ENCODE measurements at places on chromosomes 5 and 9.

GRCh38 chr9:110088099-110088498, 119.9 kb downstream of the C9orf152 start:
- no peak for DNase-seq

- no peak for DNase-seq
Observed at GRCh38 chr5:68182534-68182933, 33.0 kb upstream of the PIK3R1 start.

- DNase-seq: no peak
Observed at GRCh38 chr5:76715486-76715735, 515 bp upstream of the F2R start.

DNA sequence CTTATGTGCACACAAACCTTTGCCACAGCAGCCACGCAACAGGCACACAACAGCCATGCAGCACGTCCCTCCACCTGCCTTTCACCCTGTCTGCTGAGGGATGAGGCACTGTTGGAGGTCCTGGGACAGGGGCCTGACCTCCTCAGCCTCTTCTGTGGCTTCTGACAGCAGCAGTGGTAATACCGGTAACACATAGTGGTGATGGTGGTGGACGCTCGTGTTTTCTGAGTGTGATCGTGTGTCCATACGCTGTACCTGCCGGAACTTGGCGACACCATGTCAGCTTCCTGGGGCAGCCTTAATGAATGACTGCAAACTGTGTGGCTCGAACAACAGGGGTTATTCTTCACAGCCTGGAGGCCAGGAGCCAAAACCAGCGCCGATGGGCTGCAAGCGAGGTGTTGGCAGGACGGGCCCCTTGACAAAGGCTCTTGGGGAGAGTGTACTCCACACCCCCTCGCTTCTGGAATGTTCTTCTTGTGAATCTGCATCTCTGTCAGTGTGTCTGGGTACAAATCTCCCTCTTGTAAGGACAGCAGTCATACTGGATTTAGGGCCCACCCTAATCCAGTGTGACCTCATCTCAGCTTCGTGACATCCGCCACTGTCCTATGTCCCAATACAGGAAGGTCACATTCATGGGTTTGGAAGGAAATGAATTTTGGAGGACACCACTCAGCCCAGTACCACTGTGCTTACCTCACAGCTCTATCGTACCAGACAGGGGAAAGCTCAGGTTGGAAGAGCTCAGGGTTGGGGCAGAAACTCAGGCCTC, 55.3 kb upstream of the EXOC3 start:
- DNase-seq: no peak

- peak; percentile 14 for DNase-seq
Observed at GRCh38 chr9:19493174-19493811, 84.5 kb downstream of the ACER2 start.

GRCh38 chr9:92308893-92309292, 15.4 kb upstream of the IARS1 start:
- DNase-seq: no peak

DNA sequence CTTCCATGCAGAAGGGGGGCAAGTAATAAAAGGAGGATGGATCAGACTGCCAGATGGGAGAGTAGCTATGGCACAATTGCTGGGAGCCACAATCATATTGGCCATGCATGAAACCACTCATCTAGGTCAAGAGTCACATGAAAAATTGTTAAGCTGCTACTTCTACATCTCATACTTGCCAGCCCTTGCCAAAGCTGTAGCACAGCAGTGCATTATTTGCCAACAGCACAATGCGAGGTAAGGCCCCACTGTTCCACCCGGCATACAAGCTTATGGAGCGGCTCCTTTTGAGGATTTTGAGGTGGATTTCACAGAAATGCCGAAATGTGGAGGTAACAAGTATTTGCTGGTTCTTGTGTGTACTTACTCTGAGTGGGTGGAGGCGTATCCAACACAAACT, 109.9 kb upstream of the EPB41L4A start:
- DNase-seq: no peak

- no peak for DNase-seq
Observed at GRCh38 chr5:158755986-158756385, 343.7 kb downstream of the EBF1 start.

DNA sequence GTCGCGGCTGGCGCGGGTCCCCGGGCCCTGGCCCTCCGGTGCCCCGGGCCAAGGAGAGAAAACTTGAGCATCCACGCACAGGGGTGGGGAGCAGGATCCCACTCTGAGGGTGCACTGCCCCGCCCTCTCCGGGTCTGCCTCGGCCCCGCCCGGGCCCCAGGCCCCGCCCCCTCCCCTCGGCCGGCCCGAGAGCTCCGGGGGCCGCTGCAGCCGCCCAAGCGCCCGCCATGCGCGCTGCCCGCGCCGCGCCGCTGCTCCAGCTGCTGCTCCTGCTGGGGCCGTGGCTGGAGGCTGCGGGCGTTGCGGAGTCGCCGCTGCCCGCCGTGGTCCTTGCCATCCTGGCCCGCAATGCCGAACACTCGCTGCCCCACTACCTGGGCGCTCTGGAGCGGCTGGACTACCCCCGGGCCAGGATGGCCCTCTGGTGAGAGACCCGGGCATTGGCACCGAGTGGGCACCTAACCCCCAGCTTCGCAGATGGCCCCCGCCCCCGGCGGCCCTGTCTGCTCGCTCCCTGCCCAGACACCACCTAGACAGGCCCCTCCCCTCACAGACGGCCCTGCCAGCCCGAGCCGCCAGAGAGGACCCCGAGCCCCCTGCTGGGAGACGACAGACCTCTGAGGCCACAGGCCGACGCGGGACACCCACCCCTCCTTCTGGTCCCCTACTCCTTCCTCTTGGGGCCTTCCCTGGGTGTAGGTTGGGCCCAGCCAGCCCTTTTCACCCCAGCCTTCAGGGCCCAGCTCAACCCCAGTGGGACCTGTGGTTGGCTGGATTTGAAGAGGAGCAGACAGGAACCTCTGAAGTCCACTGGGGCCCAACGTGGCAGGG, at the start of gene CERCAM:
CERCAM (plus strand) TSS at position 207 of the 831 bp plus-strand sequence; CDS start at position 228, 21 bp downstream.
- no peak for DNase-seq

- DNase-seq: no peak
Observed at GRCh38 chr9:74666625-74667316, 169.6 kb downstream of the RORB start.

DNA sequence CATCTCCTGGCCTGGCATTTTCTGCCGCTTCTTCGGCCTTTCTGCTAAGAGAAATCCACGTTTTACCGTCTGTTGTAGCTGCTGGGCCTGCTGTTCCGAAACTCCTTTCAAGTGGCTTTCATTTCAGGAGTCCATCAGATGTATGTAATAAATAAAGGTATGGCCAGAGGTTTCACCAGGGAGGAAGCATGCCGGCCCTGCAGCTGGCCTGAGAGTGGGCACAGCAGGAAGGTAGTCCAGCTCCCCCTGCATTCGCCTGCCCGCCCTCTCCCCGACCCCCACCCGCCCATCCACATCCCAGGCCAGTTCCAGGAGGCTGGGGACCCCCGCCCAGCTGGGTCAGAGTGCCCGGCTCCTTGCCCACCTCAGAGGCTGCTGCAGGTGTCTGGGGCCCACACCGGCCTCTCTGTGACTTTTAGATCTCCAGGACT, 46.4 kb upstream of the EXOC3 start:
- no peak for DNase-seq

DNA sequence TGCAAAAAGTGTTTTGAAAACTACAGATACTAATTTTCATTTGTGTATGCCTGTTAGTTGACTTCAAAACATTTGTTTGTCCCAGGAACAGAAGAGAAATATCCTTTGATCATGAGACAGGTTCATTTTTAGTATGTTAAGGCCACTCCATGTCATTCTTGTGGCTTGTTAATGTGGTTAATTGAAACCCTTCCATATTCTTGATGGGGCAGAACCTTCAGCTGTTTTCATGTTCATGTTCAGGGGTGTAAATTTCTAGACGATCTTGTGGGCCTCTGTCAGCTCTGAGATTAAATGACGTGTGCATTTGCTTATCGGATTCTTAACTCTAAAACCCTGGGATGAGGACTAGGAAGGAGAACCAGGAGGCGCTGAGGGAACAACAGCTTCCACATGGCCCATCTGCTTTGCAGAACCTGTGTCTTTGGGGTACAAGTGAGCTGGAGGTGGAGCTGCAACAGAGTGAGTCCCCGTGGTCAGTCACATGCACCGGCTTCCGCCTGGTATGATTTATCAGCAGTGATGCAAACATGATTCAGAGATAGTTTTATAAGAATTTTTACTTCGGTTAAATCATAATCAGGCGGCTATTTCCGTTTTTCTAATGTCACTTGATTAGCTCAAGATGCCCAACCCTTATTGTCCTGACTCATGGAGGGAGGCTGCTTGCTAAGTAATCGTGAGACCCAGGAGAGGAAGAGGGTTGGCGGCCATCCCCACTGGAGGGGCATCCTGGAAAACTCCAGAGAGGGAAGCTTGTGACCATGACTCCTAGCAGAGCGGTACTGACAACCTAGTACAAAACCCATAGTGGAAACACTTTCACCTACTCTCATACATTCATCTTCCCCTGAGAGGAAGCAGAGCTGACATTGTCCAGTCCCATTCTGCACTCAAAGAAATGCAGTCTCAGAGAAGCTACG, 138.4 kb downstream of the C9orf152 start:
- DNase-seq: no peak

DNA sequence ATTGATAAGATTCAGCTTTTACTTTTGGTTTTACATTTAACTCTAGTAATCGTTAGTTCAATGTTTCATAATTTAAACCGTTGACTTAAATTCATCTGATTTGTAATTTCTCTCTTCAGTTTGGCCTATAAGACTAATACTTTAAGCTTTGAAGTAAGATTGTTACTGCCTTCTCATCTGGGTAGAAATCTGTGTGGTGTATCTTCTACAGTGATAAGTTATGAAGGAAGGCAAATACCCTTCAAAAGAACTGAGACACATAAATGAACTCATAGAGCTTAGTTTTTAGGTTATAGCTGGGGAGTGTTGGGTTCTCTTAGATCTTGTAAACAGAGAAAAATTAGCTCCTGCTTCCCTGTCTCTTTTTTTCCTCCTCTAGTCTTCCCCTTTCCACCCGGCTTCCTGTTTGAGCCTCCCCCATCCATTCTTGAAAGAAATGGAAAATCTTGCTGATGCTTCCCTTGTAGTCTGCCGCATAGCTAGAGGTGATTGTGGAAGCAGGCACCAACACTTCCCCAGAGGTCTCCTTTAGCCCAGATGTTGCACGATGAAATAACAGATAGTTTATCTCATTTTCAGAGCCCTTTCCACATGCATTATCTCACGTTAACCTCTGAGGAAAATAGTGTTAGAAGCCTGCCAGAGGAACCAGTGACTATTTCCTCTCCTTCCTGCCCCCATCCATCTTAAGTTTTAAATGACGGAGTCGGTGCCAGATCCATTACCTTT, 2.0 kb upstream of the F2RL2 start:
- DNase-seq: no peak

DNA sequence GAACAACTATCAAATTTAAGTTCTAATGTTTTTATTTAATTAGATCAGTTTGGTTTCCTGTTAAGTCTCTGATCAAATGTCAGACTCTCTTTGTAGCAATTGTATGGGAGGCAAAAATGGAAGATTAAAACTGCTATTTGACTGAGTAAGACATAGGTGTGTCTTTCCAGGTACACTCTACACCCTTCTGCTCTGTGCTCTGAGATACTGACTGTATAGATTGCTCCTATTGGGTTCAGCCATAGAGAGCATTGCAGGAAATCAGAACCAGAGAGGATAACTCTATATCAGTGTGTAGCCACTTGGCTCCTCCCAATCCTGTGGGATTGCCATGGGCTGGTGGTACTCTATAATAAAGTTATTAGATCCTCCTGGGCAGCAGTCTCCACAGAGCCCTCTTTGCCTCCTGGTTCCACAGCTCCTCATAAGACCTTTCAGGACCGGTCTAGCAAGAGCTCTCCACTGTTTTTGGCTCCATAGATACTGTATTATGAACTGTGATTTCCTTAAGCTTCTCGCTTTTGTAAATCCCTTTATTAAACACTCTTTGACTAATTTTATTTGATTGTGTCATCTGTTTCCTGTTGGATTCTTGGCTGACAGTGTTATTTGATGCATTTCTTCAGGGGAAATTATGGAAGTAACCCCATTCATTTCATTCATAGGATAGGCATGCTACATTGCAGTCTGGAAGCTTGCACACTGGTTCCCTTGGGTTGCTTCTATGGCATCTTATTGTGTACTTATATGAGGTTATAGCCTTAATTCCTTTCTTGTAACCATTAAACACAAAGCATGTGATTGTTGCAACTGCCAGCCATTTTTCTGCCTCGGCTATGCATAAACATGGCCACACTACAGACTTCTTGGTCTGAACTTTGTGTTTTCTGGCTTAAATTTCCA, 115.6 kb downstream of the VCAN start:
- no peak for DNase-seq

DNA sequence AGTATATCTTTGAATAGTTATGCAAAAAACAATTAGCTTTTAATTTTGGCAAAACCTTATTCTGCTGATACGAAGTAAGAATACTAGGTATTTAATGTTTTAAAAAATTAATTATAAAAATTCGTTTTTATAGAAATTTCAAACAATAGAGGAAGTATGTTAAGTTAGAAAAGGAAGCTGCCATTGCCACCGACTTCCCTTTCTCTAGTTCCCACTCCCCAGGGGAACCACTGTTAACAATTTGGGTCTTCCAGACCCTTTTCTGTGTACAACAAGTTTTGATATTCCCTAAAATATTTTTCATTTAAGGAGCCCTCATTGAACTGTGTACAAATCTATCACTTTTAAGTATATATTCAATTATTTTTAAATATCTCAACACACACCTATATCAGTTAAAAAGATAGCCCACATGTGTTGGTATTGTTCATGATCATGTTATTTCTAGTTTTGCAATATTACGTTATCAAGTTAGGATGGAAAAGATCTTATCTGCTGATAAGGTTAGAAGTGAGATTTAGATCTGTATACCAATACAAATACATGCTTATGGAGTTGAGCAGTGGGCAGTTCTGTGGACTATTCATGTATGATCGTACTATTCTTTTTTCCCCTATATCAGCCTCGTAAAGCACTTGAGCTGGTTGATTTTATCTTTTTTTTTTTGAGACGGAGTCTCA, 25.9 kb downstream of the NDFIP1 start:
- DNase-seq: no peak

GRCh38 chr5:164210491-164210890, 705.1 kb downstream of the MAT2B start:
- DNase-seq: no peak

- no peak for DNase-seq
Observed at GRCh38 chr5:173287086-173287485, 41.1 kb downstream of the STC2 start.

- DNase-seq: no peak
Observed at GRCh38 chr9:10605388-10605787, 7.4 kb downstream of the PTPRD start.

DNA sequence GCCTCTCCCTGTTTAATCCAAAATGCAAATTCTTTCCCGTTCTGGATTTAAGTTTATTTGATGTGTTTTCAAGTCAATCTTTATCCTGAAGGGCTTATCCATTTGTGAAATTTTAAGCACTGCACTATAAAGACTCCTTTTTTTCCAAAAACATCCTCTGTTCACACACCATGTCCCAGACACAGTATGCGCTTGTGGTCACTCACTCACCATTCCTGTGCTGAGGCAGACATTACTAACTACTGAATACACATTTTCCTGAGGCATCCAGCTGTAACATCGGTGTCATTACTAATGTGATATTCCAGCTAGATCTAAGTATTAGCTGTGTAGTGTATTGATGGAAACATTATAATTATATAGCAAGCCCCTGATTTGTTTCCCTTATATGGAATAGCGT, 298.4 kb downstream of the KCTD16 start:
- no peak for DNase-seq

- DNase-seq: no peak
Observed at GRCh38 chr5:178306430-178307225, 74.0 kb upstream of the PHYKPL start.

GRCh38 chr9:75184471-75184870, 96.2 kb downstream of the OSTF1 start:
- no peak for DNase-seq

Data from stimulated activated CD4-positive, alpha-beta T cell treated with anti-CD3 and anti-CD28 coated beads, TNF-alpha, amount 100 ng/mL, for 1 hour (primary cell).